HuH-7.5 (cell line): ENCODE measurements at places on chromosomes 12 and 14.
A peak's percentile ranks its signal among the peaks of the same experiment; 100 is the strongest.

GRCh38 chr14:54085841-54086240 lies 129.2 kb upstream of the BMP4 start:
- no peak for DNase-seq

GRCh38 chr14:75274899-75275569 lies 3.6 kb upstream of the FOS start:
- no peak for DNase-seq

DNA sequence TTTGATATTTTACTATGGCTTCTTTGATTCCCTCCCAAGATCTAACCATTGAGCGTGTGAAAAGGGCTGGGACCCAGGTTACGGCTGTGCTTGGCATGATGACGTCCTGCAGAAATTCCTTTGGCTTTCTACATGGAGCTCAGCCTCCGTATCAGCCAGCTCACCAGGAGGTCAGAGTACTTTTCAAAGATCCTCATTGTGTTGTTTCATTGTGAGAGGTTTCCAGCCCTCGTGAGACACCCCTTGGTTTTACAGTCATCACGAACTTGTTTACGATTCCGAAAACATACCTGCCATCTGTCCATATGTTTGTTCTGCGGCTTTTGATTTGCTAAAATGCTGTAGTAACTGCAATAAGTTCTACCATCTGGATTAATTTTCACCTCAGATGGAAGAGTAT lies 453.1 kb downstream of the TMEM121 start:
- DNase-seq: no peak

GRCh38 chr12:19282133-19282699 lies 152.7 kb downstream of the PLEKHA5 start:
- no peak for DNase-seq

DNA sequence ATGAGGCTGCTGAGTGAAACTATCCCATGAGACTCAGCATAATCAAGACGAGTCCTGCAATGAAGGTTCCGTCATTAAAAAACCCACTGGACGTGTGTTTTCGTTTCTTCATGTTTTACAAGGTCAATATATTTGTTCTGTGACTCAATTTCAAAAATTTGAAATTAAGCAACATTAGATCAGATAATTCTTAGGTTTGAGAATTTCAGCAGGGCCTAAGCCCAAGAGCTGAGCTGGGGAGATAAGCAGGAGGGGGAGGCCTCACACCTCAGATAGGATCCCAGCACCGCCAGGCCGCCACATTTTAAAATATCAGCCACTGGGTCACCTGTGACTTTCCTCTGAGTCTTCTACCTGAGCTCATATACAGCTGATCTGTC lies 13.3 kb downstream of the STX2 start:
- DNase-seq: no peak

DNA sequence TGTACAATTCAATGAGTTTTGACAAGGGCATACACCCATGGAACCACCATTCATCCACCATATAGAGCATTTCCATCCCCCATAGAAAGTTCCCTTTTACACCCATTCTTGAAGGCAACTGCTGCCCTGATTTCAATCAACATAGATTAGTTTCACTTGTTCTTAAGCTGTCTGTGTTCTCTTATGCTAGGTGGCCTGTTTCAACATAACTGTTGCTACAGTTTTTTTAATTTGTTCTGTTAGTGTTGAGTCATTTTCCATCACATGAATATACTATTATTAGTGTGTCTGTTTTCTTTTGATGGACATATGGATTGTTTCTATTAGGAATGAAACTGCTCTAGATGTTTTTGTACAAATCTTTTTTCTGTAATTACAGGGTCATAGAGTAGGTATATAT lies 123.4 kb downstream of the PTPRQ start:
- DNase-seq: no peak

- DNase-seq: no peak
Measured at GRCh38 chr12:1720494-1720893, 29.6 kb downstream of the ADIPOR2 start.

- DNase-seq: no peak
Measured at GRCh38 chr14:101947577-101947903, 16.8 kb upstream of the DYNC1H1 start.

GRCh38 chr12:115756271-115756670 lies 521.2 kb downstream of the MED13L start:
- DNase-seq: no peak

DNA sequence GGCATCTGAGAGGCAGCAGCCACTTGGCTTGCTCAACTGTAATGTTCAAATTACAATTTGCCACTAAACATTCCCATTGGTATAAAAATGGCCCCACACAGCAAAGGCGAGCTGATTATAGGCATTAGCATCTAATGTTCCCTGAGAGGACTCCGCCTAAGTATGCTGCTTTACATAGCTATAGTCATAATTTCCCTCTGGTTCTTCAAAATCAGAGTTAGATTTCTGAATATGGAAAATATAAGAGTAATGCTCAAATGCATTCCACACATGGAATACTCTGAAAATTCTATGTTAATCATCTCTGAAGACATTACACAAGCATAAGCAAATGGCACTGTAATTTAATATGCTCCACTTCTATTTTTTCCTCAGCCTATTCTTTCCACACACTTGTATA lies 83.7 kb upstream of the BTG1 start:
- DNase-seq: no peak

GRCh38 chr14:52547526-52547925 lies 4.8 kb downstream of the TXNDC16 start:
- DNase-seq: no peak

DNA sequence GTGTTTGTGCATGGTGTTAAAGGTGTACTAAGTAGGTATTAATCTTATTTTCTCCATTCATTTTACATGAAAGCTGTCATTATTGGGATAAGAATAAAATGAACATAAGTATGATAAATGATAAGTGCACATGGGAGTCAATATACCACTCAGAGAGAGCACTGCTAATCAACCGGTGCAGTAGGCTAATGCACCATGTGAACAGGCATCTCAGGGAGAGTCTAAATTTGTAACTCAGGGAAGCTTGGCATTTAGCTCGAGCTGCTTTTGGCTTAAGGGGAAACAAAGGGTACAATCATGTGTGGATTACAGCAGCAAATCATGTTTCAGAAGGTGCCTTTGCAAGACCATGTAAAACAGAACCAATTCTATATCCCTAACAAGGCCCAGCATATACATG lies 127.4 kb downstream of the MGST1 start:
- DNase-seq: no peak

- DNase-seq: no peak
Measured at GRCh38 chr12:76909290-76909689, 30.5 kb upstream of the CSRP2 start.

GRCh38 chr14:58972233-58973017 lies 216.0 kb upstream of the DAAM1 start:
- no peak for DNase-seq

GRCh38 chr12:127343940-127344339 lies 923.0 kb upstream of the TMEM132C start:
- no peak for DNase-seq

DNA sequence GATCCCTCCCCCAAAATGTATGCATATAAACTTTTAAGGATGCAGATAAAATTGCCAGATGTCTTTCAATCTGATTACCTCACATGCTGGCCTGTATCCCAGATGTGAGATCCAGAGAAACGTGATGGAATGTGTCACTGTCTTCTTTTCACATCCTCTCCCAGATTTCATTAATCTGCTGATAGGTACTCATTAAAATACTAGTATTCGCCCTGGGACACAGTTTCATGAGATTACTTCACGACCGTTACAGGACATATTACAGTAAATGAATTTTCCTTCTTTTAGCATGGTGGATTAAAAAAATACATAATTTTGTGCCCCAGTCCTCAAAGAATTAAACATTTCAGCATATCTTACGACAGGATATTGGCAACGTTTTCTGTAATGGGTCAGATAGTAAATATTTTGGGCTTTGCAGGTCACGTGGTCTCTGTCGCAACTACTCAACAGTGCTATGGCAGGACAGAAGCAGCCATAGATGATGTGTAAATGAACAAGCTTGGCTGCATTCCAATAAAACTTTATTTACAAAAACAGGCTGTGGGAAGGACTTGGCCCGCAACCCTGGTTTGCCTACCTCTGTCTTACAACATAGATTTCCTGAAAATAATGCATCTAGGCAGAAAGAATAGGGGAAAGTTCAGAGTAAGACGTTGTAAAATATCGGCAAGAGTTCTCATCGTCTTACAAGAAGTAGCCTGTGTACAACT lies 156.0 kb upstream of the DIO3 start:
- DNase-seq: no peak

GRCh38 chr12:122137229-122137628 lies 36.8 kb downstream of the IL31 start:
- no peak for DNase-seq

GRCh38 chr14:97262336-97262735 lies 465.2 kb downstream of the VRK1 start:
- no peak for DNase-seq

DNA sequence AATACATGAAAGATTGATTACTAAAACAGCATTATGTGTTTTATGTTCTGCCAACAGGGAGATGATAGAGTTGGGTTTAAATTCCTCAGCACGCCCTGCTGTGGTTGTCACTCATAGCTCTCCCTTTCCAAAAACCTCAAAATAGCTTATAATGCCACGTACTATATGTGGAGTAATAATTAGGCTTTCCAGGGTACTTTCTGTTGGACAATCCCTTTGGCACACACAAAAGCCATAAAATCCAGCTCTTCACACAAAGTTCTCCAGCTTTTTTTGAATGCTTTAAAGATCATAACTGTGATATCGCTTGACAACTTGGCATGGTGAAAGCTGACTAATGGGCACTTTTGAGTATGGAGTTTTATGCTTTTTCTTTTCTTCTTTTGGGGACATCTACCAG lies 145.3 kb upstream of the DCN start:
- DNase-seq: no peak

DNA sequence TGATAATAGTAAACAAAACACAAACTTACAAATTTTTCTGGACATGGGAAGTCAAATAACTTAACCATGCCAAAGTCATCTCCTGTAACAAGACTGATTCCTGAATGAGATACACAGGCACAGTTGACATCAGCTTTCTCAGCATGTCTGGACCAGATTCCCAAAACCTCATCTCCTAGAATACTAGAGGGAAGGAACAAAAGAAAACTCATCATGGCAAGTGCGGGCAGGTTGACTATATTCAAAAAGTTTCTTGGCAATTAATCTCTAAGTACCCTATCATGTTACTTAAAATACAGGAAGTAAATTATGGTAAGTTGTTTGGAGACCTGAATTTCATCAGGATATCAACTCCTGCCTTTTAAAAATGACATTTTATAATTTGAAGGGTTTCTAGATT lies 53.9 kb downstream of the ZC3H14 start:
- no peak for DNase-seq

GRCh38 chr12:79555028-79555925 lies 135.5 kb downstream of the PAWR start:
- DNase-seq: peak; percentile 38

- no peak for DNase-seq
Measured at GRCh38 chr14:103232831-103233319, 101.2 kb upstream of the EIF5 start.

DNA sequence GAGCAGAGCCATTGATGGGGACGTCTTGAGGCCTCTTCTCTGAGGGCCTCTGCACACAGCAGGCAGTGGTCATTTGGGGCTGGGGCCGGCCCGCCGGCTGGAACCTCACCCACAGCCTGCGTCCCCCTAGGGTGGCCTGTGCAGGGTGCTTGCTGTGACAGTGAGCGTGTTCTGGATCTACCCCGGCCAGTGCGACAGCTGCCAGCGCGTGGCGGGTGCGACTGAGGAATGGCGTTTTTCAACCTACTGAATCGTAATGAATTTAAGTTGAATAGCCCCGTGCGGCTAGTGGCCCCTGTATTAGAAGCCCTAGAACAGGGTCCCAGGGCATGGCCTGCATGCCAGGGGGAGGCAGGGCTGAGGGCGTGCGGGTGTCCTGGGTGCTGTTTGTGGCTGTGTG lies 13.8 kb downstream of the RFLNA start:
- DNase-seq: no peak

DNA sequence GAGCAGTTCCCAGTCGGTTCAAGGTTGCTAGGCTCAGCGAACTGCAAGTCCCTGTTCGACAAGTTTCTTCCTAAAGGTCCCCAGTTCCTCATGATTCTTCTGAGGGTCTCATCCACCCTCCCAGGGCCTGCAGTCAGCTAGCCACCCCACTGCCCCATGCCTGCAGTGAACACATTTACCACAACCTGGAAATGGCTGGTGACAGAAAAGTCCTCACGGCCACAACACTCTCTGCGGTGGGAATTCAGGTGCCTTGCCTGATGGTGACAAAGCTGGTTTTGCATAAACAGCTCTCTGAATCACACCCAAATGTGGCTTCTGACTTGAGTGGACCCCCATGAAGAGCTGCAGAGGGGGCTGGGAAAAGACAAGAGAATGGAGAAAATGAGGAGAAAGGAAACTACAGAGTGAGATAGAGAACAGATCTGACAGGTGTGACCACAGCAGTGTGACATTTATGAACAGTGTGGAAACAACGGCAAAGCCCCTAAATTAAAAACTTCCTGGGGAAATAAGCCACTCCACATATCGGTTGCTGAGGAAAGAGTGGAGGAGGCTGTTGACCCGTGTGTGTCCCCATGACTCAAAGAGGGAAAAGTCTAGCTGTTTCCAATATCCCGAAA lies 1.3 kb upstream of the CD27 start:
- DNase-seq: no peak

GRCh38 chr12:25734529-25735180 lies 181.6 kb upstream of the LMNTD1 start:
- DNase-seq: no peak

DNA sequence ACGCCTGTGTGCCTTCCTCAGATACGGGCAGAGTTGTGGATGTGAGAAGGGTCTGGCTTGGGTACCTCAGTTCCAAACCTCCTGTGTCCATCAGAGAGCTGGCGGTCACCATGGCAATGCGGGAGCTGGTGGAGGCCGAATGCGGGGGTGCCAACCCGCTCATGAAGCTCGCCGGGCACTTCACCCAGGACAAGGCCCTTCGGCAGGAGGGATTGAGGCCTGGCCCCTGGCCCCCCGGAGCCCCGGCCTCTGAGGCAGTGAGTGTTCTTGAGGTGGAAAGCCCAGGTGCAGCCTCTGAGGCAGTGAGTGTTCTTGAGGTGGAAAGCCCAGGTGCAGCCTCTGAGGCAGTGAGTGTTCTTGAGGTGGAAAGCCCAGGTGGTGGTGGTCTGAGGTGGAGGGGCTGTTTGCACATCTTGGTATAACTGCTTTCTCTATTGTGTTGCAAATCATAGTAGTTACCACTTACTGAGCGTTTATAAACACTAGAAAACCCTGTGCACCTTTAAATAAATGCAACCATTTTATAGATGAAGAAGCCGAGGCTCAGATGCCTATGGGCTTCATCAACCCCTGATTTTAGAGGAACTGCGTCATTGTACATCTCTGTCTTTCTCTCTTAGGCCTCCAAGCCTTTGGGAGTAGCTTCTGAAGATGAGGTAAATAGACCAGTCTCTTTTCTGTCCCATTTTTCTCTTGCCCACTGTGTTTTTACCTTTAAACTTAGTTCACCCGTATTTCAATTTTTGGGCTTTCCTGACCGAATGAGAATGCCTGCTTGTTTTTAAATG lies 976 bp downstream of the PEX5 start:
- no peak for DNase-seq

- no peak for DNase-seq
Measured at GRCh38 chr14:93009471-93010129, 86.7 kb downstream of the CHGA start.
